Amygdala (tissue), 56 donors: ENCODE measurements at places on chromosomes 2 and 18.

DNA sequence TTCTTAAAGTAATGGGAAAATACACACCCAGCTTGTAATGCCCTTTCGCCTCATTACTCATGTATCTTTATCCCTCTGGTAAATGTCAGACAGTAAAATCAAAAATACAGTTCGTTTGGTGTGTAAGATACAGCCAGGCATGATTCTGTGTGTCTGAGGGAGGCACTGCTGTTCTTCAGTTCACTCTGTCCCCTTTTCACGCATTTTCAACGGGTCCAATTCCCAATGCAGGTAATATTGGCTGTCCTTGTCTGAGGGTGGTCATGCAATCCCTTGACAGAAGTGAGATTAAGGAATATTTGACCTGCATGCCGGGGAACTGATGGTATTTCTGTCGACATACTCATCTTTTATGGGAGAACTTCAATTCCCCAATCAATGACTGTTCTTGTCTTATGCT is 587.2 kb upstream of the NXPH2 start:
- no peak for DNase-seq

GRCh38 chr18:70430501-70431173 is 141.8 kb downstream of the SOCS6 start:
- DNase-seq = no peak

- no peak for DNase-seq
Observed at GRCh38 chr2:196390243-196391148, 219.1 kb upstream of the STK17B start.

DNA sequence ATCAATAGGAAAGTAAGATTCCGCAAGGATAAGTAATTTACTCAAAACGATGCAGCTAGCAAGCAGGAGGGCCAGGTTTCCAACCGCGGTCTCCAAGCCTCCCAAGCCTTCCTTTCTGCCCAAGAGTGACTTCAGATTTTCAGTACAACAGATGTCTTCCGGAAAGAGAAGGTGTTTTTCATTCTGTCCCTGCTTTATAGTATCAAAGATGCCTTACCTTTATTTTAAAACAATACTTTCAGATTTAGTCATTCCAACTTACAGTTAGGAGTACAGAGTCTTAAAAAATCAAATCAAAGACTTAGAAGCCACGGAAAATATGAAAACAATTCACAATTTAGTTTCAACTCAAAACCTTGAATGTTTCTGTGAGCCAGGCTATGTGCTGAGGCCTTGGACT is 43.6 kb downstream of the CYB5A start:
- DNase-seq = no peak

- no peak for DNase-seq
Observed at GRCh38 chr2:61478086-61478485, 7.2 kb upstream of the USP34 start.

GRCh38 chr2:134039912-134040581 is 213.8 kb upstream of the MGAT5 start:
- no peak for DNase-seq
